ENCODE measurements at places on chromosomes 12 and 14.

DNA sequence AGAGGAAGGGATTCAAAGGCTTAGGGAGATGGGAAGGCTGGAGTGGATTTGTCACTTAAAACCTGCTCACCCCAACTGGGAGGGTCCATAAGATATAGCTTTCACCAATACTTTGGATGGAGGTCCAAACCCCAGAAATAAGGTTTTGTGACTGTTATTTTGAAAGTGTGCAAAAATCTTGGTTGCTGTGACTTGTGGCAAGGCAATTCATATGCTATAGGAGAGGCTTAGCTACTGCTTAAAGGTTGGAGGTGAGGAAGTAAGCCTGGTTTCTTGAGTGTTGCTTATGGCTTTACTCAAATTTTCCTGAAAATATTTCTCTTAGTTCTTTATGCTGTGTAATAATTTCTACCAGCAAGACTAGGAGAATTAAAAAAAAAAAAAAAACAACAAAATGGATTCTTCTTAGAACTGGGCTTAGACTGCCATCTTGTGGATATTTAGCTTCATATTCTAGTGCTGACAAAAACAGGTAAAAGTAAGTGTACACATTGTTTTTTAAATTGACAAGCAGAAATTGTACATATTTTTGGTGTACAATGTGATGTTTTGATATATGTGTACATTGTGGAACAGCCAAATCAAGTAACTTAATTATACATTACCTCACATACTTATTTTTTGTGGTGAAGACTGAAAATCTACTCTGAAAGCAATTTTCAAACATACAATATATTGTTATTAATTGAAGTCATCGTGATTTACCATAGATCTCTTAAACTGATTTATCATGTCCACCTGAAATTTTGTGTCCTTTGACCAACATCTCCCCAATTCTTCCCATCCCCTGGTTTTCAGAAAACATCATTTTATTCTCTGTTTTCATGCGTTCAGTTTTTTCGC lies 23.0 kb downstream of the PDE6H start:
- peak; percentile 52 for DNase-seq

GRCh38 chr12:101491329-101491728 lies 16.2 kb downstream of the SPIC start:
- DNase-seq: no peak

GRCh38 chr14:65958664-65959562 lies 527.3 kb upstream of the CCDC196 start:
- DNase-seq: peak; percentile 16

GRCh38 chr12:67595365-67595764 lies 53.2 kb upstream of the DYRK2 start:
- DNase-seq: no peak

- DNase-seq: no peak
Observed at GRCh38 chr14:43356979-43357545, 1150.0 kb downstream of the FSCB start.

DNA sequence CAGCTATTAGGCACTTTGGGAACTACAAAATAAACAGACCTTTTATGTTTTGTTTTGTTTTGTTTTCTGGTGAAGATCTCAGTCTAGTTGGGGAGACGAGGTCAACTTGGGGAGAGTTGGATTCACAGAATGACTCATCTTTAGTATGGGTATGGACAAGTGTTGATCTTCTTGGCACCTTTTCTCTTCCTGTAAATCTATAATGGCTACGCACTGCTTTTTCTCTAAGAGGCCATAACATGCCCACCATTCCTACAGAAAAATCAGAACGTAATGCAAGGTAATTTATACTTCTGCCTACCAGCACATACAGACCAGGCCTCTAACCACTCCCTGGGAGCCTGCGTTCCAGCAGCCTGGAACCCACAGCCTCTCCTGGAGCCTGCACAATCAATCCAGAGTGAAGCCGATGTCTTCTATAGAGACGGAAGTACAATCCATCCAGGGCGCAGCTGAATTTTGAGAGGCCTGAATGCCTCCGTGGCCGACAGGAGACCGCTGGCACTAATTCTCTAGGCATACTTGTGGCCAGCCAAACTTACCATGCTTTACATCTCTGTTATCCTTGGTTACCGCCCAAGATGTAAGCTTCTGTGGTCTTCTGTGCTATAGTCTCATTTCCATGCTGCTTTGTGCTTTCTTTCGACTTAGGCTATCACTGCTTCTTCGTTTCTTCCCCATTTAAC lies 717 bp downstream of the PPHLN1 start:
- peak; percentile 8 for DNase-seq

- no peak for DNase-seq
Observed at GRCh38 chr12:116226026-116226425, 51.5 kb downstream of the MED13L start.

DNA sequence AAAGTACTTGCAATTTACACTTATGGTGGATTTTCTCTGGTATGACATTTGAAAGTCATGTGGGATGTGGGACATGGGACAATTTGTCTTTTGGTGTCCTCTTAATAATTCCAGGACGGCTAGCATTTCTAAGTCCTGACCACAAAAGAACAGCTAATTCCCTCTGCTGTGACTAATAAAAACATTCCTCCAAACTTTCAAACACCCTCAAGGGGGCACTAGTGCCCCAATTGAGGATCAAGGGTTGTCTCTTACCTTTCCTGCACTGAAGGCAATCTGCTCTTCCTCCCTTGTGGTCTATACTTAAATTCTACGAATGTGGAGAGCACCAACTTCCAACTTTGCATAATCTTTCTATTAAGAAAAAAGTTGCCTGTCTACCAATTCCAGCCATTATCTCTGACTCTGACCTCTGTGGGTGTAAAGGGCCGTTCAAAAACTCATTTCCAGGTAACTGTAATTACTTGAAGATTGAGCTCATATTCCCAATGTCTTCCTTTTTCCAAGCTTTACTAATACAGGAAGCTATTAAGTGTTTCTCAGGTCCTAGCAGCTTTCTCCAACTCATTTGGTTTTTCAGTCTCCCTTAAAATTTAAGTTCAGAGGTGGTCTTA lies 210.2 kb downstream of the PTPRO start:
- DNase-seq: peak; percentile 55

- DNase-seq: no peak
Observed at GRCh38 chr12:95593266-95593871, 42.1 kb upstream of the USP44 start.

- DNase-seq: no peak
Observed at GRCh38 chr12:81094718-81095360, 17.0 kb downstream of the ACSS3 start.

Measured in HepG2 (cell line).